Esophagus squamous epithelium (tissue), 5 donors: ENCODE measurements at places on chromosomes 4 and X.

DNA sequence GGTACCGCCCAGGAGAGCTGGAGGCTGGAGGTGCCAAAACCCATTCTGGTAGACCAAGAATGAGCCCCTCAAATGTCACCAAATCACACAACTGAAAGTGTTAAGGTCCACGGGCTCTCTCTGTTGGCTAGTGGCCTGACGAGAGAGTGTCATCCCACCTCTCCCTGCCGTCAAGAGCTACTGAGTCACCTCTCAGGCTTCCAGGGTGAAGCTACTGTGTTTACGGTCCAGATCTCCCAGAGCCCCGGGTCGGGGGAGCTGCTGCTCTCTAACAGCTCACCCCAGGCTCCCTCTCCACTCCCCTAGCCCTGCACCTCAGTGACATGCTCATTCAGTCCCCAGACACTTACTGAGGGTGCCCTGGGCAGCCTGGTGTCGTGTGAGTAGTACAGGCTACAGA is 59.2 kb downstream of the ADGRG2 start:
- DNase-seq: no peak

DNA sequence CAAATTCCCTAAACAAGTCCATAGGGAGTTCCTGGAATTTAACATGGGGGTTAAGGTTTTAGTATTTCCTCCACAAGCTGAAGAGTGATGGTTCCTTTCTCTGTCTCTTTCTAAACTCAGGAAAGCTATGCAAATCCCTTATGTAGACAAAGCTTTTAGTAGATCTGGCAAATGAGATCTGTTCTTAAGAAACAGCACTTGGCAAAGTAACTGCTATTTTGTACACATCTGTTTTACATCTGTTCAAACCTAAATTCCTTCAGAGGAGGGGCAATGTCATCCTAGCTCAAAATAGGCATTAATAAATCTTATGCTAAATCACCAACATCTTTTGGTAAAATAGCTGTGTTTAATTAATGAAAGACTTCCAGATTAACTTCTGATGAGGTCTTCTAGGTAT is 137.8 kb upstream of the TBC1D9 start:
- no peak for DNase-seq

DNA sequence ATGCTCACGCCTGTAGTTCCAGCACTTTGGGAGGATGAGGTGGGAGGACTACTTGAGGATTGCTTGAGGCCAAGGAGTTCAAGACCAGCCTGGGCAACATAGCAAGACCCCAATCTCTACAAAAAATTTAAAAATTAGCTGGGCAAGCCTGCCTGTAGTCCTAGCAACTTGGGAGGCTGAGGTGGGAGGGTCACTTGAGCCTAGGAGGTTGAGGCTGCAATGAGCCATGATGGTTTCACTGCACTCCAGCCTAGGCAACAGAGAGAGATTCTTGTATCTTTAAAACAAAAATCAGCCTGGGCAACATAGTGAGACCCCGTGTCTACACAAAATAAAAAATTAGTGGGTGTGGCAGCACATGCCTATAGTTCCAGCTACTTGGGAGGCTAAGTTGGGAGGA is 1.9 kb downstream of the ZNF41 start:
- DNase-seq: no peak

GRCh38 chr4:121790976-121791375 is 10.1 kb upstream of the EXOSC9 start:
- no peak for DNase-seq

- DNase-seq: no peak
Observed at GRCh38 chr4:99321241-99322191, at the start of gene ADH1B. Gene ADH1B, minus strand, starts transcription at chr4:99321401. Its CDS starts 70 bp downstream, at chr4:99321331.

DNA sequence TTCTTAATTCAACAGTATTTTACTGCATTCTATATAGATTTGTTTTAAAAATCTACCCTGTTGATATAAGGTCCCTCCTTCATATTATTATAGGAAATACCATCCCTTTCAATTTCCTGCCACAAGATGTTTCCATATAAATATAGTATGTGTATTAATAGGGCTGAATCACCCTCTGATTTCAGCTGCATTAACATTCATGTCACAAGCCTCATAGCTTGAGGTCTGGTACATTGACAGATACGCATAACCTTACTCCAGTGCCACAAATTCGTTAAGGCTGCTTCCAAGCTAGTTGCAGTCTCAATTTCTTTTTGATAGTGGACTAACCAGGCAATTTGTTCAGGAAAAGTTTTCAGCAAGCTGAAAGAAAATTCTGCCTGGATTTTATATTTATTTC is 128.4 kb downstream of the KLHL34 start:
- no peak for DNase-seq

GRCh38 chrX:12065251-12065650 is 73.0 kb upstream of the FRMPD4 start:
- no peak for DNase-seq

DNA sequence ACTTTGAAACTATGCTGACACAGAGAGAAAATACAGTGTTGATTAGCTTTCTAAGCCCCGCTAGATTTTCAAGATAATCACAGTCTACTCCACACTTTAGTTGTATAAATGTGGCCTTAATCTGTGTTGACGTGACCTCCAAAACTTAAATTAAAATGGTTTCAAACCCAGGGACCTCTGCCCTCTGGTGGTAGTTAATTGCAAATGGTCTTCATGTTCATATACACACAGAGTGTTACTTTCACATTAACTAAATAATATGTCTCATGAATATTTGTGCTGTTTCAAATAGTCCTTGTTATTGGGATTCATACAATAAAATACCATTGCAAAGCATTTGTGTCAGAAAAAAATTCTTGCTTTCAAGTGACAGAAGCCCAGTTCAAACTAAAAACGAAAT is 64.3 kb downstream of the TASL start:
- no peak for DNase-seq

- no peak for DNase-seq
Observed at GRCh38 chr4:68447201-68447600, at the start of gene TMPRSS11E. Gene TMPRSS11E, plus strand, starts transcription at chr4:68447463. Its CDS starts 50 bp downstream, at chr4:68447513.

GRCh38 chr4:68712207-68712606 is 41.8 kb upstream of the UGT2B15 start:
- DNase-seq: no peak

DNA sequence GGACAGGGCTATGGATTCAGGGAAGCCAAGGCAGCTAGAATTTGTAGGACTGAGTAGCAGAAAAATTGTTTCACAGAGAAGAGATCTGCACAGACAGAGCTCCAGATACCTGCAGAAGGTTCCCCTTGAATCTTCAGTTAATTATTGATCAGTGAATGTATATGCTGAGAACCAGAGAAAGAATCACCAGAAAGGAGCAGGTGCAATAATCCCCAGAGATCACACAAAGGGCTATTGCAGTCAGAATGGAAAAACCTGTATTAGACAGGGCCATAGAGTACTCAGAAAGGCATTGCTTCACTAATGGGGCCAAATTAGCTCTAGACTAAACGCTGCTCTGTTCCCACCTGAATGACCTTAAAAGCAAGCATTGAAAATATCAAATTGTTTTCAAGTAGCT is 35.5 kb upstream of the SMAD1 start:
- DNase-seq: no peak

GRCh38 chr4:54231768-54232688 is 2.9 kb downstream of the PDGFRA start:
- DNase-seq: no peak

- no peak for DNase-seq
Observed at GRCh38 chr4:2800691-2801596, 8.1 kb downstream of the SH3BP2 start.

DNA sequence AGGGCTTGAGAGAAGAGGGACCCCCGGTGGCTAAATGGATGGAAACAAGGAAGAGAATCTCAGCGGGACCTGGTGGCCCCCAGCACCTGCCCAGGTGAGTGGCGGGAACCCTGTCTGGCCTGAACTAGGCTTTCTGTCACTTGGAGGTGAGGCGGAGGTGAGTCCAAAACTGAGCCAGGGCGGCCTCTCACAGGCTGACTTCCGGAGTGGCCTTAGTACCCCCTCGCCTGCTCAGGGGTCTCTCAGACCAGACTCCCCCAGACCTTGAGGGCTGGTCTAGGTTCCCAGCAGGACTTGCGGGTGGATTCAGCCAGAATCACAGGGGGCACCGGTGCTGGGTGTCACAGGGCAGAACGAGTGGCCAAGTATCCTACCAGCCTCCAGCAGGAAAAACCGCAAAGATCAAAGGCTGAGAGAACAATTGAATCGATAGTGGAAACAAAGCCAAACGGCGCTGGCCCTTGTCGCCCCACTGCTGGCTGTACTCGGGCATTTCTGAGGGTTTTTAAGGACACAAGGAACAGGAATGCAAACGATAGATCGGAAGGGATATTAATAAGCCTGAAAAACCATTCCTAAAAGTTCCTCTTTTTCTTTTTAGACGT is 67.8 kb downstream of the WFS1 start:
- DNase-seq: no peak

DNA sequence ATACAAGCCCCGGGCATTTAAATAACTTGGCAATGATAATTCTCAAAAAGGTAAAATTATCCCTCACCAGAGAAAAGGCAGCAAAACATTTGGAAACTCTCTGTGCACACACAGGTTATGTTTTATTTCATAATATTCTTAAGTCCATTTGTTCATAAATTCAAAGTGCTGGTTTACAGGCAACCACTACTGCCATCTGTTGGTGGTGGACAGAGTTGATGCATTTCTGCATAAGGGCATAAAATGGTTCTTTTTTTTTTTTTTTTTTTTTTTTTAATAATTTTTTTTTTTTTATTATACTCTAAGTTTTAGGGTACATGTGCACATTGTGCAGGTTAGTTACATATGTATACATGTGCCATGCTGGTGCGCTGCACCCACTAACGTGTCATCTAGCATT is 31.5 kb upstream of the IL21 start:
- no peak for DNase-seq

DNA sequence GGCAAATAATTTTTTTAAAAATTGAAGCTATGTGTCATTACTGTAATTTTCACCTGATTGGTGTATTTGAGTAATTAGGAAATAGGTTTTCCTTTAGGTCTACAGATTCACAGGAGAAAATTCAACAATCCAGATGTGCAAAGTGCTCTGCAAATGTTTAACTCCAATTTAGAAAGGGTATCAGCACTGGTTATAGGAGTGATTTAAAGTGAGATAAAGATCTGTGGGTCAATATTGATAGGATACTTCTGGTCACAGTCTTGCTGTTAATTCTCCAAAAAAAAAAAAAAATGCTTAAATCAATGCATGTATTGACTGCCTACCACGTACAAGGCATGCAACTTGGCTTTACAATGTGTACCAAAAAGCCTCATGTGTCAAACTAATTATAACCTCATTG is 271.3 kb downstream of the PPP3CA start:
- no peak for DNase-seq

- DNase-seq: no peak
Observed at GRCh38 chrX:119648421-119648775, 42.2 kb upstream of the NKRF start.

DNA sequence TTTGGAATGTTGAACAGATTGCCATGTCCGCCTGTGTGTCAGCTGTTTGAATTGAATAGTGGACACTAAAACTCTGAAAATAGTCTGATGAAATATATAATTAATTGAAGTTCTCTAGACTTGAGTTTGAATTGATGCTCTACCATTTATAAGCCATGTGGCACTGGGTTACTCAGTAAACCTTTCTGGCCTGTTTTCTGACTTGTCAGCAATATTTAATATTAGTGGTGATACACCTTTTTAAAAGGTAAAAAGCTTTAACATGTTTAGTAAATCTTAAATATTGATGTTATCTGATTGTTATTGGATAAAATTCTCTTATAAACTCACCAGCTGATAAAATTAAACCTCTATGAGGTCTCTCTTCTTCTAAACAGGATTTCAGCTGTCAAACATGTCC is 695.4 kb upstream of the HS3ST1 start:
- DNase-seq: no peak

- DNase-seq: no peak
Observed at GRCh38 chr4:169557061-169557636, 55.2 kb downstream of the NEK1 start.

GRCh38 chr4:53694666-53695065 is 103.4 kb upstream of the LNX1 start:
- no peak for DNase-seq

GRCh38 chr4:174526731-174527130 is 4.4 kb upstream of the HPGD start:
- no peak for DNase-seq

GRCh38 chrX:29143756-29144155 is 556.5 kb downstream of the IL1RAPL1 start:
- no peak for DNase-seq

GRCh38 chr4:104616401-104616820 is 121.7 kb upstream of the CXXC4 start:
- DNase-seq: no peak

DNA sequence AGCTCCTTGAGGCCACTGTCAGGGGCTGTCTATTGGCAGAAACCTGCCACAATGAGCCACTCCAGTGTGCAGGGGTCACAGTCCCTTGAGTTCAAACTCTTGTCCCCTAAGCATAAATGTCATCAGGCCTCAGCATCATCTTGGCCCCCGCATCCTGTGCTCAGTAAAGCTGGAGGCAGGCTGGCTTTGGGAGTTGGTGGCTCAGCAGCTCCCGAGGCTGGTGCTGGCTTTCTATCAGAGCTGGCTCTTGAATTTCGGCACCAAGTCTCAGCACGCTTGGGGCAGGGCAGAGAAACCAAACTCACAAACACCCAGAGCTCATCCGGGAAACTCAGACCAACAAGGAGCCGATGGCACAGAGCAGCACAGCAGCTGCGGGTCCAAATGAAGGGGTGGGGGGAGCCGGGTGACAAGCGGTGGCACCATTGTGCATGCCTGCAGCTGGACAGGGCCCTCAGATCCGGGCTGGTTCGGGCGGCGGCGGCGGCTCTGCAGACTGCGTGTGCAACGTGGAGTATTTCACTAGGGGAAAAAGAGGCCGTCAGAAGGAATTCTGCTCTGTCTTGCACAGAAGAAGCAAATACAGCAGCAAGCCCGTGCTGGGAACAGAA is 75.5 kb downstream of the MTMR1 start:
- no peak for DNase-seq

GRCh38 chr4:145679520-145679919 is 426 bp upstream of the C4orf51 start:
- DNase-seq: no peak

- DNase-seq: no peak
Observed at GRCh38 chrX:134249241-134249640, 12.3 kb downstream of the CCDC160 start.

- DNase-seq: no peak
Observed at GRCh38 chr4:151488968-151489367, 80.0 kb downstream of the FHIP1A start.

DNA sequence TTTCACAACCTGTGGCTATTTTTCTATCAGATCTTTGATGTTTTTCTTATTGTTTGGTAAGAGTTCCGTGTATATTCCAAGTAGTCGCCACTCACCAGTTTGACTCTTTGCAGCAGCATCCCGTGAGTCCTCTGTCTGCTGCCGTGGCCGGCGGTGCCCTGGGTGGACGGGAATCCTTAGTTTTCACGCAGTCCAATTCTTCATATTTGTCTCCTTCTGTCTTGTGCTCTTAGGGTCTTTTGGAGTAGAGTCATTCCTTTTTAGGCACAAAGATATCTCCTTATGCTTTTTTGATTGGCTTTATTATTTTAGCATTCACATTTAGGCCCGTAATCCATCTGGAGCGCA is 94.9 kb upstream of the MSX1 start:
- DNase-seq: no peak
